ENCODE measurements at places on chromosomes 2 and 18. TPM values are rescaled to one million over a fixed set of nuclear protein-coding genes. Genes with fewer than 3 reads are reported as not detected.

DNA sequence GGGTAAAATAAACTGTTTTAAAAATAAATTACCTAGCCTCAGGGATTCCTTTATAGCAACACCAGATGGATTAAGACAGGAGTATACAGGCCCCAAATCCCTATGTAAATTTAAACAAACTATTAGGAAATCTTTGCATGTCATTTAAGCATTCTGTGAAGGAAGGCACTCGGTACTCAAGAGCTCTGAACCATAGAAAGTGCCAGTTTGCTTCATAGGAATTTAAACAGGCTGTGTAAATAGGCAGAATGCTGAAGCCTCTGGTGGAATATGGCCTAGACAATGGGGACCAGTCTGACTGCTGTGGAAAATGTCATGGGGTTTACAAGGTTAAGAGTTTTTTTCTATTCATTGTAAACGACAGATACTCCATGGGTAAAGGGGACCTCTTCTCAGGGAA lies 377.4 kb downstream of the DLGAP1 start:
- no peaks in the 10 kb centered on the region for H3K27me3 ChIP-seq
- no peaks in the 10 kb centered on the region for H3K36me3 ChIP-seq
- H3K4me3 ChIP-seq, result no peak overlapping the region
- DNase-seq, result no peak
- peak overlapping the region; percentile 5 for H3K27ac ChIP-seq

Gene FER1L5
- 0.34 TPM for total RNA-seq

- no peaks in the 10 kb centered on the region for H3K27me3 ChIP-seq
- H3K36me3 ChIP-seq, result no peaks in the 10 kb centered on the region
- H3K4me3 ChIP-seq, result no peak overlapping the region
Observed at GRCh38 chr2:47260971-47261370, 105.9 kb upstream of the STPG4 start.

Gene GAL3ST2
- 0.57 TPM for total RNA-seq

Gene COLEC11
- 0.96 TPM for total RNA-seq

GRCh38 chr2:175840256-175840655 lies 161.8 kb downstream of the LNPK start:
- H3K36me3 ChIP-seq, result no peaks in the 10 kb centered on the region
- no peak for DNase-seq
- no peaks in the 10 kb centered on the region for H3K4me1 ChIP-seq
- H3K4me3 ChIP-seq, result no peak overlapping the region

DNA sequence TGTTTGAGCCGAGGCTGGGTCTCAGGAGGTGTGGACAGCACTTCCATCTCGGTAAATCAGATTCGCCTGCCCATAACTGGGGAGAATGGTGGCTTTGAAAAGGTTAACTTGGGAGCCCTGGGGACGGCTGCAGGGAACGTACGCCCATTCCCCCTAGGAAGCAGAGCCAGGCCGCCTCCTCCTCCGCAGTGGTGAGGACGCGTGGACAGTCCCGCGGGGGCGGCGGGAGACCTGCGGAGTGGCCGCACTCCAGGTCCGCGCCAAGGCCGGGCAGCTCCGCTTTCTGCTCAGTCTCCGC lies 845 bp upstream of the MYCN start:
- no peaks in the 10 kb centered on the region for H3K4me1 ChIP-seq
- no peak for DNase-seq
- H3K27ac ChIP-seq, result peak overlapping the region; percentile 98

DNA sequence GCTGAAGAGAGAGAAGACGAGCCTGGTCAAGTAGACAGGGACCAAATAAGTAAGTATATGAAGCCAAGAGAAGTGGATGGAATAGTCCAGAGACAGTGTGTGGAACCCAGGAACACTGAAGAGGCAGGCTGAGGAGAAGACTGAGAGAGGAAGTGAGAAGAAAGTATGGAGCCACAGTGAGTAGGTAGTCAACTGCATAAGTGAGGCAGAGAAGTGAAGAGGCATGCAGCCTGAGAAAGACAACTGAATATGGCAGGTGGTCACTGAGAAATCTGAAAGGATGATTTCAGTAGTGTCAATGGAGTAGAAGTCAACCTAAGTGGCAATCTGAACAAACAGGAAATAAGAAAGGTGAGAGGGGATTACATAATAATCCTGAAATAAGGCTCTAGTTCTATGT lies 55.4 kb downstream of the CWC22 start:
- peaks cover 86% of the 10 kb centered on the region for H3K36me3 ChIP-seq
- H3K4me3 ChIP-seq, result no peak overlapping the region
- DNase-seq, result no peak
- H3K27ac ChIP-seq, result no peak overlapping the region
- H3K4me1 ChIP-seq, result no peaks in the 10 kb centered on the region

DNA sequence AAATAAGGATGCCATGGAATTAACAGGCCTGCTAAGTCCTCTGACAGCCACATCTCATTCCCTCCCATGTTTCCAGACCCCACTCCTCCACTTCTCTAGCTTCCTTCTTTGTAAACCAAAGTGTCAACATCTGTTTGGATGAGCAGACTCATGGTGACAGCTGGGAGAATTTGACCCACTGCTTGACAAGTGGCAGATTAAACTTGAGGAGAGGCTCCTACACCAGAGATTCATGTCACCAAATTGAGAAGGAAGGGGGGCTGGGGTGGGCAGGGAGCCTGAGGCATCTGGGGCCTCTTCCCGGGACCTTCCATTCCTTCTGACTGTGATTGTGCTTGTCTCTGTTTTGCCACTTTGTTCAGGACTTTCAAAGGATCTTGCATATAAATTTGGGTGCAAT lies 41.0 kb upstream of the IGFBP5 start:
- H3K36me3 ChIP-seq, result no peaks in the 10 kb centered on the region
- H3K27ac ChIP-seq, result no peak overlapping the region
- no peaks in the 10 kb centered on the region for H3K27me3 ChIP-seq
- peaks cover 14% of the 10 kb centered on the region for H3K4me1 ChIP-seq
- no peak overlapping the region for H3K4me3 ChIP-seq

DNA sequence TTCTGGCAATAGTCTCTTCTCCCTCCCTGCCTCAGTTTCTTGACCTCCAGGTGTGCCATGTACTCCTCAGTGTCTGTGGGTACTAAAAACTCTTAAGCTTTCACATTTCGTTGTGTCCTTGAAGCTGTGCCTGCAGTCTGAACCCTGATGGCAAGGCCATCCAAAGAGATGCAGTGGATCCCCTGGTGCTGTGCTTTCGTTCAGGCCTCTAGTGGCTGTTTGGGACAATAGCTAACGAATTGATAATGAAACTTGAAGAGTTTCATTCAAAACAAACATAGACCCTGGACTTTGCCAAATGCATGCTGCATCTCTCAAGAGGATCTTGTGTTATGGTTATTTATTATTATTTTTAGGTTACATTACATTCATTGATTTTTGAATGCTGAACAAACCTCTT lies 523.1 kb upstream of the FSIP2 start:
- no peak overlapping the region for H3K27ac ChIP-seq
- no peaks in the 10 kb centered on the region for H3K36me3 ChIP-seq
- H3K4me3 ChIP-seq, result no peak overlapping the region
- no peaks in the 10 kb centered on the region for H3K4me1 ChIP-seq

Gene SNORC
- 6.2 TPM for total RNA-seq

GRCh38 chr2:108315444-108315934 lies 26.8 kb downstream of the SULT1C2 start:
- H3K27ac ChIP-seq, result peak overlapping the region; percentile 36
- H3K4me3 ChIP-seq, result no peak overlapping the region
- no peaks in the 10 kb centered on the region for H3K4me1 ChIP-seq
- DNase-seq, result no peak

GRCh38 chr2:2862386-2862785 lies 515.2 kb downstream of the EIPR1 start:
- H3K4me3 ChIP-seq, result no peak overlapping the region
- H3K36me3 ChIP-seq, result no peaks in the 10 kb centered on the region
- no peak overlapping the region for H3K27ac ChIP-seq
- H3K4me1 ChIP-seq, result no peaks in the 10 kb centered on the region

Gene HRH4
- 0.52 TPM for total RNA-seq

Gene POTEE
- 1.5 TPM for total RNA-seq

DNA sequence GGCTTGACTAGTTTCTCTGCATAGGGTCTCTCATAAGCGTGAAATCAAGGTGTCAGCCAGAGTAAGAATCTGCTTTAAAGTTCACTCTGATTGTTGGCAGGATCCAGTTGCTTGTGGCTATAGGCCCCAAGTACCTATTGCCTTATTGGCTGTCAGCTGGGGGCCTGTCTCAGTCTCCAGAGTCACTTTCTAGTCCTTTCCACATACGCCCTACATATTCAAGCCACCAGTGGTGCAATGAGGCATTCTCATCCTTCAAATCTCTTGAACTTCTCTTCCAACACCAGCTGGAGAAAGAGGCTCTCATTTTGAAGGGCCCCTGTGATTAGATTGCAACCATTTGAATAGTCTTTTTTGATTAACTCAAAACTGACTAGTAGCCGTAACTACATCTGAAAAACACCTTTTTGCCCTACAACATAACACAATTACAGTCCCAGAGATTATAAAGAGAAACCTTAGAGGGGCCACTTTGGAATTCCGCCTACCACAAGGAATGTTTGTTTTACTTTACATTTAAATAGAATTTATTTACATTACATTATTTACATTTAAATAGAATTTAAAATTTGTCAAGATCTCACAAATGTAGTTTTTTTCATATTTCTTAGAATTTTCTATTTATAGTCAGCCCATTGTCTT lies 520.1 kb downstream of the DSC3 start:
- H3K36me3 ChIP-seq, result no peaks in the 10 kb centered on the region
- peak; percentile 47 for DNase-seq
- H3K27me3 ChIP-seq, result no peaks in the 10 kb centered on the region
- H3K27ac ChIP-seq, result no peak overlapping the region
- no peak overlapping the region for H3K4me3 ChIP-seq
- no peaks in the 10 kb centered on the region for H3K4me1 ChIP-seq

Gene DNAJC5G
- total RNA-seq, result 0.45 TPM

Gene ACMSD
- not detected for total RNA-seq

Gene FIGN
- 18.6 TPM for total RNA-seq

DNA sequence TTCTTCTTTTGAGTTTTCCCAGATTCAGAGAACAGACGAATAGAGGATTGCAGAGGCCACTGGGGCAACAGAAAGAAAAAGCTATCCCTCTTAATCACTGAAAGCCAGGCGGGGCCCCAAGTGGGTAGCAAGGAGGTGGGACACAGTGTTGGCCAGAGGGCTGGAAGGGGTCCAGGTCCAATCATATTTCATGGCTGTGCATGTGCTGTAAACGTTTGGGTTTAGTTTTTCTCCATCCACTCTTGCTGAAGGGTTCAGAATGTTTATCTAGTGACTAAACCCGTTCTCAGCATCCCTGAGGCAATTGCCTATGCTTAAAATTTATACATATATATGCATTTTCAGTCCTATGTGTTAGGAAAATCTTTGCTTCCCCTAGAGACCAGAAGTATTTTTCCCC lies 99.4 kb upstream of the EPHA4 start:
- H3K4me1 ChIP-seq, result no peaks in the 10 kb centered on the region
- no peaks in the 10 kb centered on the region for H3K27me3 ChIP-seq
- H3K27ac ChIP-seq, result no peak overlapping the region
- no peak overlapping the region for H3K4me3 ChIP-seq

DNA sequence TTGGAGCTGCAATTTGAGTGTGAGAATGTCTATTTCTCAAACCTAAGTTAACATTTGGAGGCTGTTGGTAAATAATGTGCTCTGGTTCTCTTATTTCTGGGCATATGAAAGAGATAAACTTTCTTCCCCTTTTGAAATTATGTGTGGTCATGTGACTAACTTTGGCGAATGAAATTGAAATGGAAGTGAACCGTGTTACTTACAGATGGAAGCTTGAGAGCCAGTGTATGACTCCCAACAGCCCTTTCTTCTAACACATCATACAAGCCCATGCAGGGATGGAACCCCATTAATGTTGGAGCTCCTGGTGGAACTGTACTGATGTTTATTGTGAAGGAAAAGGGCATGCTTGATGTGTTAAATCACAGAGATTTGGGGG lies 725.8 kb downstream of the TSN start:
- H3K4me3 ChIP-seq, result no peak overlapping the region
- H3K36me3 ChIP-seq, result no peaks in the 10 kb centered on the region
- H3K4me1 ChIP-seq, result peaks cover 6% of the 10 kb centered on the region

- H3K4me3 ChIP-seq, result no peak overlapping the region
- no peak for DNase-seq
- H3K27me3 ChIP-seq, result no peaks in the 10 kb centered on the region
- peaks cover 86% of the 10 kb centered on the region for H3K36me3 ChIP-seq
- no peak overlapping the region for H3K27ac ChIP-seq
Observed at GRCh38 chr2:235041221-235041917, 89.6 kb downstream of the SH3BP4 start.

- H3K27me3 ChIP-seq, result no peaks in the 10 kb centered on the region
- no peaks in the 10 kb centered on the region for H3K36me3 ChIP-seq
- no peak overlapping the region for H3K4me3 ChIP-seq
- DNase-seq, result no peak
Observed at GRCh38 chr18:31672628-31673135, 11.7 kb downstream of the B4GALT6 start.

DNA sequence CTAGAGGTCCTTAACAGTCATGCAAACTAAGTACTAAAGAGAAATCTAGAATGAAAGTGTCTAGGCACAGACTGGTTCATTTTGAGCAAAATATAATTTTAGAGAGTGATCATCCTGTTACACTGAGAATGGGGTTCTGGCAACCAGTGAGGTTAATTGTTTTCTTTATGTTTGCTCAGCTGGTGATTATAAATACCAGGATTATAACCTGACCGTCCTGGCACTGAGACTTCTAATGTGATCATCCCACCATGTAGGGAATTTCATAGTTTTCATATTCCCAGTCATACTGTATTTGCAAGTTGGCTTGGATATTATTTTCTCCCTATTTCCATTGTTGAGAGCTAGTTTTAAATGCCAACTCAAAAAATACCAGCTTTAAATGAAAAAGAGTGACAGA lies 852.5 kb upstream of the LRATD1 start:
- H3K36me3 ChIP-seq, result no peaks in the 10 kb centered on the region
- no peak overlapping the region for H3K4me3 ChIP-seq
- no peak overlapping the region for H3K27ac ChIP-seq
- no peak for DNase-seq
- no peaks in the 10 kb centered on the region for H3K4me1 ChIP-seq
